Nucleus accumbens (tissue), 56 donors: ENCODE measurements at places on chromosomes 1 and 21.

- no peak for DNase-seq
Measured at GRCh38 chr1:58718435-58718834, 18.6 kb upstream of the MYSM1 start.

- DNase-seq: no peak
Measured at GRCh38 chr1:3645666-3646355, 4.1 kb downstream of the WRAP73 start.

DNA sequence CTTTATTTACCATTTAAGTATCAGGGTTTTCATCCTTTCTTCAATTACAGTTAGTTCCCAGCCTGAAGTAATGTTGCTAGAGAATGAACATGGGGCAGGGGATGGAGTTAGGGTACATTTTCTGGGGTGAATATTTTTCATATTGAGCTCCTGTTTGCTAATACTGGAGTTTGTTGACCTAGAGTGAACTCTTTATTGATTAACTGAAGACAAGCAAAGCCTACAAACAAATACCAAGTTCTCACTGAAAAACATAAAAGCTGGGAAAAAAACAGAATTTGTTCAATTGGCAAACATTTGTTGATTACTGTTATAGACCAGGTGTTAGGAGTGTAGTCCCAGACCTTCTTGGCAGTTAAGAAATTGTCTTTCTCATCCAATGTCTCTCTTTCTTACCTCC, 28.2 kb upstream of the PIGV start:
- DNase-seq: no peak

DNA sequence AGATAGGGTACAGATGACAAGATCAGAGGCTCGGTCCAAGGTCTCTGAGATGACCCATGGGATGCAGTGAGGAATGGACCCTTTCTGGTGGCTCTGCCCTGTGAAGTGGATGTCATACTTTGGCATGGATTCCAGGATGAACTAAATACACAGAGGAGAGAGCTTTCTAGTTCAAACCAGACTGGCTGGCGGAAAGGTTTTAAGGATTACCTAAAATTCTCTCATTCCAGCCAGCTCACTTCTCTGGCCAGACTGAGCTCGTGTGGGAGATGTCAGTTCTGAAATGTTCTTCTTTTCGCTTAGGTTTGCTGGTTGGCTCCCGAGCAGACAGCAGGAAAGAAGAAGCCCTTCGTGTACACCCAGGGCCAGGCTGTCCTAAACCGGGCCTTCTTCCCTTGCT, 6.2 kb downstream of the RNPEP start:
- no peak for DNase-seq

- DNase-seq: no peak
Measured at GRCh38 chr1:100912019-100912418, 16.1 kb downstream of the SLC30A7 start.

DNA sequence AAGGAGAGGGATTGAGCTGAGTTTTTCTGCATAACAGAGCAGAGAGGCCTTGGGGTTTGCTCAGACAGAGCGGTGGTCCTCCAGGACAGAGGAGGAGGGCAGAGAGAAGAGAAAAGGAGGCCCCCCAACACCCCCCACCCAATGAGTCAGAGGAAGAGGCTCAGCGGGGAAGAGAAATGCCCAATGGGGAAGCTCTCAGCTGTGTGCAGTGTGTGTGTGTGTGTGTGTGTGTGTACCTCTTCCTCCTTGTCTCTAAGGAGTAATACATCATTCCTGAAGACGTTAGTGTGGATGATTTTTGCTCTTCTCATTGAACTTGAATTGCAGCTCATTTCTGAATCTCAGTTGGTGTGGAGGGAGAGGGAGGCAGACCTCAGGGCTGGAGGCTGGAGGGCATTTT, 8.7 kb downstream of the TMPRSS3 start:
- DNase-seq: no peak

DNA sequence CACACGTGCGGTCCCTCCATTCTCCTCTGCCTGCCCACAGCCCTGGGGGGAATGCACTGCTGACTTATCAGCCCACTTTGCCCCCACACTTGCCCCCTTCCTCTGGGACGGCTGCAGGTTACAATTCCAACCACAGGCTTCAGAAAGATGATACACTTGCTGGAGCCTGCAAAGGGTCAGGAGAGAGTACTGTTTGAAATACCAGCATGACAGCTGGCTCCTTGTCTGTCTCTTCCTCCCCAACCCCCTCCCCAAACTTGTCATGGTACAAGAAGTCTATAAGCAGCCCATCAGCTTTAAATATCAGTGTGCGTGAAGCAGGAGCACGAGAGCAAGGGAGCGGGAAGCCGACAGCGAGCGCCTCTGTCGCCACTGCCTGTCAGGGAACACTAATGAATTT, 62.4 kb downstream of the ERI3 start:
- DNase-seq: no peak
